ENCODE measurements at places on chromosomes 12 and 14. TPM values are rescaled to one million over a fixed set of nuclear protein-coding genes. Genes with fewer than 3 reads are reported as not detected.

DIO2 gene
- 0.77 TPM for polyA plus RNA-seq

GRCh38 chr12:107780298-107780697, 5.8 kb downstream of the ASCL4 start:
- DNase-seq, result no peak

DNA sequence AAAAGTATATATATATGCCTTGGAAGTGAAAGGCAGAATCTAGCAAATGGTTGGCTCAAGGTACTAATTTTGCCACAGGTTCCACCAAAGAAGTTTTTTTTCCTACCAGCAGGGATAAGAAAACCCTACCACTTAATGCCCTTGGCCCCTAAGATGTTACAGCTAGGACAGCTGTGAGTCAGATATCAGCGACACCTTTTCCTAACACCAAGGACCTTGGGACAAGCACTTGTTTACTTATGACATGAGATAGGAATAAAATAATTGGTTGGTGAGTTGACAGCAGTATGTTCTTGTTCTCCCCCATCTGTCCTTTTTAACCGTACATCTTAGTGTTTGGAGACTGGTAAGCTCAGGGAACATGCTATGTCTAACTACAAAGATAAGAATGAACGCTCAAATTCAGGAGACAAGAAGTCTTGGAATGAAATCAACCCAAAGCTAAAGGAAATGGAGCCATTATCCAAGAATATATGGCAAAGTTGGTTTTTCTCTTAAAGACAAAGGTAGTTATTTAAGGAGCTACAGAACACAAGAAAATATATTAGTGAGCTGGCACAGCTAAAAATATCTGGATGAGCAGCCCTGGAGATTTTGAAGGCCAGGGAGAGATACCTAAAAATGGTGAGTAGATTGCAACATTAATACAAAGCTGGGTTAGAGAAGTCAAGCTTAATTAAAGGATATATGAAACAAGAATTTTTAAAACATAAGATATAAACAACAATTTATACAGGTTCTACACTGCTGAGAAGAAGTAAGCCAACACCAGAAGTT, 126.8 kb downstream of the TMTC1 start:
- DNase-seq, result no peak

DNA sequence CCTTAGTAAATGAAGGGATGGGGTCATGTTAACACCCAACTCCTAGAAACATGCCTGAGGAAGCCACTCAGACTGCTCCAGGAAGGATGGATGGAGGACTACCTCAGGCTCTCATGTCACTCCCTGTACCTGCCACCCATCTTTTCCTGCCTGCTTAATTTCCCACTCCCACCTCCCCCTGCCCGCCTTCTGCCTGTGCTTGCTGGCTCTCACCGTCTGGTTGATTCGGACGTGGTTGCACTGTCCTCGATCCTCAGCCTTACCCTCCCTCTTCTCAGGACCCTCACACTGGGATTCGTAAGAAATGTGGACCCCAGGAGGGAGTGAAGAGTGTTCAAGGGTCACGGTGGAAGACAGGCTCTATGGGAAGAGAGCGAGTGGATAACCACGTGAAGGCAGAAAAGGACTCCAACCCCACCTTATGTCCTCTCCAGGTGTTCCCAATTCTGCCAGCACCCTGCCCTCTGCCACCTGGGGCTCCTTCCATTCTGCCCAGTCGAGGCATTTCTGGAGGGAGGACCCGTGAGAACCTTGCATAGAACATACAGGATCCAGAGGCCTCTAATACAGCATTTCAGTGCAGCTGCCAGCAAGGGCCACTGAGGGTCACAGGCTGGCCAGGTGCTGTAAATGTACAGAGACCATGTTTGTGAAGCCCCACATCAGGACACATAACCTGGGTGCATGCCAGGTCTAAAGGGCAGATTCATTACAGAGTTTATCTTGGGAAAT, 12.9 kb downstream of the ITGB7 start:
- DNase-seq, result no peak

- DNase-seq, result no peak
These were observed 89.4 kb downstream of the PAX9 start for GRCh38 chr14:36751106-36751505.

TMEM179 gene
- not detected for polyA plus RNA-seq

DNA sequence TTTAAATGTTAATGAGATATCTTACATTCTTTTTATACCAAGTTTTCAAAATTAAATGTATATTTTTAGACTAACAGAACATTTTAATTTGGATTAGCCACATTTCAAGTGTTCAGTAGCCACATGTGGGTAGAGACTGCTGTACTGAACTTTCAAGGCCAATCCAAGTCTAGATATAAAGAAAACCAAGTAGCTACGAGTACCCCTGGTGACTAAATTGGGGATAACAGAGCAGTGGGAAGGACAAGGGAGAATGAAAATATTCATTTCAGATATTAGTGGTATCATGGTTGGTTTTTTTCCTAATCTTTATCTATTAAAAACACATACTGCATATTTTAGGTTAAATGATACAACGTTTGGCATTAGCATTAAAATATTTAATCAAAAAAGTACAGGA, 69.4 kb upstream of the RHOJ start:
- no peak for DNase-seq

DNA sequence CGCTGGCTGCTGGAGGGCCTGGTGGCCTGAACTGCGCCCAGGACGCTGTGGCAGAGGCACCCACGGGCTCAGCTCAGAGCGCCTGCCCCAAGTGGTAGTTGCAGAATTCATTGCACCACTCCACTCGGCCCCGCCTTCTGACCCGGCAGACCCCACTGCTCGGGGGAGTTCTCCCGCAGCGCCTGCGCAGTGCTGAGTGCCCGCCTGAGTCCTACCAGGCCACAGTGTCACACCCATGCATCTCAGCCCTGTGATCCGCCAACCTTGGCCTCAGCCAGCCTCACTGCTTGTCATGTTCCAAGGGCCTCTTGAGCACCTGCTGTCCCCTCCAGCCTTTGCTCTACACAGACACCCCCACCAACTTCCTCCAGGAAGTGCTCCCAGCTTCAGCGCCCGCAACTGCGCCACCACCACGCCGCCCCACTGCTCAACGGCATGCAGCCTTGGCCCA, 12.2 kb downstream of the DEGS2 start:
- DNase-seq, result no peak

GRCh38 chr12:13197032-13197431, 506 bp downstream of the EMP1 start:
- DNase-seq, result no peak

DNA sequence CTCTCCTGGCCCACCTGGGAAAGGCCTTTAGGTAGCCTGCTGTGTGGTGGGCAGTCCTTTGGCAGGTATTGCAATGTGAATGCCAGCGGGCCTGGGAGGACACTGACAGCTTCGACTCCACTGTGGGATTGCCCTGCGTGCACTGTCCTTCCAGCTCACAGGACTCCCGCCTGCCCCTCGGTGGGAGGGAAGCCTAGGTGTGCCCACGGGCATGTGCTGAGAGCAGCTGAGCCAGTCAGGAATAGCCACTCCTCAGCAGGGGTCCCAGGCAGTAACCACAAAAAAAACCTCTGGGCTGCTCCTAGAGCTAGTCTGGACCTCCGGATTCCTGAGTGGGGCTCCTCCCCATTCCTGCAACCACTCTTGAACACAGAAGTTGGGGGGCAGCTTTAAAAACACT, 278.2 kb downstream of the FOXN3 start:
- no peak for DNase-seq

GRCh38 chr14:49366416-49366815, 219.8 kb downstream of the RPS29 start:
- no peak for DNase-seq

CELA1 gene
- not detected for polyA plus RNA-seq

DNA sequence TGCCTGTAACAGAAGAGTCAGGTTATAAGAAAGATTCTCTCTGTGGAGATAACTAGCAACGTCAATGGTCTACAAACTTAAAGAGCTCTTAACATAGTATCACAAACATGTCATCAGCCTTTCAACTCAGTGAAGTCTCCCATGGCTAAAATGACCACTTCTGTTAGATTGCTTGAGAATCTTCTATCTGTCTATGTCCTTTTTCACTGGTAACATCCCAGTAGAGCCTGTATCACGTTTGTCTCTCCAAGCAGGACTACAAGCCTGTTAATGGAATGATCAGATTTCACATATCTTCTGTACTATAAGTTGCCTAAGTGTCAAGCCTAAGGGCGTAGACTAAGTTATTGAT, 50.7 kb downstream of the SLC2A13 start:
- no peak for DNase-seq

DNA sequence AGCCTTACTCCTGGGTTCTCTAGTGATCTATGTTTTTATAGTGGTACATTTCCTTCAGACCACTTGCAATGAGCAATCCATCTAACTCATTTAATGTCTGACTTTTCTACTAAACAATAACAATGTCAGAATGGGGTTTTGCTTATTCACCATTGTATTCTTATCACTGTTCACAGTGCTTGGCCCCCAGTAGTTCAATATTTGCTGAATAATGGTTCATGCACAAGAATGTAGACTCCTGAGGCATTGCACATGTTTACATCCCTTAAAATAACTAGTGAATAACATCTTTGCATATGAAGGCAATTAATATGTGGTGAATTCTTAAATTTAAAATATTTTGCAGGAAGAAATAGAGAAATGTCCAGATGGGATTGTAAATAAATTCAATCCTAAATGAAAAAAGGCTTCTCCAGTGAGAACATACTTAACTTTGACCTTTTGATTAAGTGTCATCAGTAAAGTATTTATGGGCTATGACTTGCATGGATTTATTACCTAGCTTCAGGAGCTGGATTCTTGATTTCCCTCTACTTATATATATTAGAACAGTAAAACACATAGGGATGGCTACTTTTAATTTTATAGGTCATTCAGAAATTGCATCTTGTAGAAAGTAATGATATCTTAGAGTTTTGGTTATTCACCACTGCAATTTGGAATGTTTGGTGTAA, 3.4 kb downstream of the CCER1 start:
- no peak for DNase-seq

FIGNL2 gene
- polyA plus RNA-seq, result 1.4 TPM

TPPP2 gene
- polyA plus RNA-seq, result 0.71 TPM

BCL7A gene
- 16.5 TPM for polyA plus RNA-seq

DNA sequence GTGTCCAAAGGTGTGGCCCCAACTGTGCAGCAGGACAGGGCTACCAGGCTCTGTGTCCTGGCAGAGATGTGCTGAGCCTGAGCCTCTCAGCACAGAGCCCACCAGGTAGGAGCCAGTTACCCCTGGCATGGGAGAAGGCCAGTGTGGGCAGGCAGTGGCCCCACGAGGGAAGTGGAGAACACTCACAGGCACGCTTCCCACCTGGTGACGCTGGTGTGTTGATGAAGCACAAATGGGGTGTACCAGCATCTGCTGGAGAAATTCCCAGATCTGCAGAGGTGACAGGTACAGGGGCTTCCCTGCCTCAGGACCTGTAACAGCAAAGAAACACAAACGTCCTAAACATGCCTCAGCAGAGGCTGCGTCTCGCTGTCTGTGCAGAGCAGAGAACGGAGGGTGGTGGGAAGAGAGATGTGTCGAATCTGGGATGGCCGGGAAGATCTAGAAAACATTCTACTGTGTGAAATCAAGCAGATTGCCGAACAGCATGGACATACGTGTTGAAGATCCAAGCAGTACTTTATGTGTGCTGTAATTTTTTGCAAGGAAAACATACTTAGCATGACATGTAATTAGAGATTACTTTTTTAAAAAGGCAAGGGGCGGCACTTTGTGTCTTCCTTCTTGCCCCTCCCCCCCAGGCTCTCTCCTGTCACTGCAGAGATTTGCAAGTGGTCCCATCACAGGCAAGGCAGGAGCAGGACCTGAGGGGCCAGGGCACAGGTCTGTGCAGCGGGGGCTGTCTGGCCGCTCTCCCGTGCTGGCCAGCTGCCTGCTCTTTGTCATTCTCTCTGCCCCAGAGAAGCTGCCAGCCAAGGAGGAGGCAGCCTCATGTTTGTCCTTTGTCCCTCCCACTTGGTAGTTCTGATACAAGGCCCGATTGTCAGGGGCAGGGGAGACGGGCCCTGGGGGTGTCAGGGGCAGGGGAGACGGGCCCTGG, 17.3 kb downstream of the HIP1R start:
- DNase-seq, result no peak

DNA sequence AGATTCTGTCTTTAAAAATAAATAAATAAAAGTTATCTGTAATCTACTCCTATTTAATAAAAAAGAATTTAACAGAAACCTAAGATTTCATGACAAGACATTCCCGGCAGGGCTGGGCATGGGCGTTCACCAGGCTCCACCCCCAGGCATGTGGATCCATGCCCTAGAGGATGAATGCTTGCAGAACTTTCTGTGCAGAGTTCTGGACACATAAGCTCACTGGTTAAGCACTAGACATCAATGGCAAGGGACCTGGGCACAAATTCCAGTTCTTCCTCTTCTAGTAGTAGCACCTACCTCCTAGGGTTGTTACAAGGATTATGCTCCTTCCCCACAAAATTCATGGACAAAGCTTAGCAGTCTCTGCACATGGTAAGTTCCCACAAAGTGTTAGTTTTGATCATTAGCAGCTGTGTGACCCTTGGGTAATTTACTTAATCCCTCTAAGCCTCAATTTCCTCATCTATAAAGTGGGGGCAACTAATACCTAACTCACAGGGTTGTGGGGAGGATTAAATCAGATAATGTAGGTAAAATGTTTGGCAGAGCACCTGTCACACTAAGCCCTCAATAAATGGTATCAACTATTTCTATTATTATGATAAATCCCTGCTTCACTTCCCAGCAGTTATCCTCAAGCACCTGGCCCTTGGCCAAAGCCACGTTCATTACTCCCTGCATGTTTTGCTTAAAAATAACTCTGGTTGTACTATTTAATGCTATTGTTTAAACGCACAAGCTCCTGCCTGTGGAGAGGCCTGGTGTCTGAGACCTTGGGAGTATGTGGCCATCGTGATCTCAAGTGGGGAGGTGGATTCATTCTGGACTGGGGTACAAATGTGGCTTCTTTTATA, 9.8 kb downstream of the GALNT6 start:
- DNase-seq, result no peak

DNA sequence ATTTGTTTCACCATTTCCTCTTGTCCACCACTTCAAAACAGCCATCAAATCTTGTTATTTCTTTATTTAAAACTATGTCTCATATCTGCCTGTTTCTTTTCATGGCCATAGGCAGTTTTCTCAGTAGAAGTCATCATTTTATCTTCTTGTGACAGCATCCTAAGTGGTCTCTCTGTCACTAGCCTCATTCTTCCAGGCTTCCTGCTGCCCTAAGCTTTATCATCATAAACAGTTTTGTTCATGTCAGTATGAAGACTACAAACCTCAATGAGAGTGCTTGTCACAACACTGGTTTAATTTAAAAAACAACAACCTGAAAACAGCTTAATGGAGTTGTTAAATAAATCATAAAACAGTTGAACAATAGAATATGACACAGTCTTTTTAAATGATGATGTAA, 387.8 kb upstream of the RPL10L start:
- no peak for DNase-seq

DNA sequence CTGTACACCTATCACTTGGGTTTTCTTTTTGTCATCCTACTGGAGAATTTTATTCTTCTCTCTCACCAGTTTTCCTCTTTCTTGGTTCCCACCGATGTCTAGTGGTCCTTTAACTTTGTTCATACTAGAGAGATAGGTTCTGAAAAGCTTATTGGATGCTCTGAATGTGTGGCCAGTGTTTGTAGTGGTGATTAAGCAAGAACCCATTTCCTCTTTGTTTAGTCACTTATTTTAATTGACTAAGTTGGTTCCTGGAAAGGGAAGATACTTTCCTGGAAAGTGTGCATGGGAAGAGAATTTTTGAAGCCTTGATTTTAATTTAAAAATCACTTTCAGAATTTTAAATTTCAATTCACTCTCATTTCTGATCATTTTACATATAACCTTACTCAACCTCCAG, 127.2 kb downstream of the OTOGL start:
- DNase-seq, result no peak
